ENCODE measurements at places on chromosomes 12 and 14. TPM values are rescaled to one million over a fixed set of nuclear protein-coding genes. Genes with fewer than 3 reads are reported as not detected.

Gene STXBP6
- 11.7 TPM for total RNA-seq

GRCh38 chr14:95196268-95196667, 38.9 kb upstream of the DICER1 start:
- peaks cover 33% of the 10 kb centered on the region for H3K4me1 ChIP-seq
- H3K27ac ChIP-seq = peak overlapping the region; percentile 97
- peaks cover 4% of the 10 kb centered on the region for H3K36me3 ChIP-seq
- no peaks in the 10 kb centered on the region for H3K27me3 ChIP-seq

DNA sequence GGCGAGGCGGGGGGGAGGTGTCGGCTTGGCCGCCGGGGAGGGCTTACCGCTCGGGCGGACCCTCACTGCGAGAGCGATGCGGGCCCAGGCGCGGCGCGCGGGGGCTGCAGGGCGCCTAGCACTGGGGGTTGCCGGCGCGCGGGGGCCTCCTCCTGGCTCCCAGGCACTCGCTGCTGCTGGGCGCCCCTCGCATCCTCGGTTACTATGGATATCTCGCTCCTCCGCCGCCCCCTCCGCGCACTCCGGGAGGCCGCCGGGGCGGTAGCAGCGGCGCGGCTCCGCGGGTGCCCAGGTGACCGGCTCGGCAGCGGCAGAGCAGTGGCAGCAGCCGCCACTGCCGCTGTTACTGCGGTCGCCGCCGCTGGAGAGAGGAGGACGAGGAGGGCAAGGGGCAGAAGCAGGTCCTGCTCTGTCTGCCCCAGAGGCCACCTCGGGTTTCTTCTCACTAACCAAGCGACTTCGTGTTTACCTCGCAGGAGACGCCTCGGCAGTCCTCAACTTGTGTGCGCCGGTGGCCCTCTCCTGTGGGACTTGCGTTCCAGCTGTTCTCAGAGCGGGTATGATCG, 250.1 kb downstream of the APAF1 start:
- H3K27me3 ChIP-seq = peaks cover 53% of the 10 kb centered on the region
- H3K27ac ChIP-seq = no peak overlapping the region
- DNase-seq = peak; percentile 33
- H3K4me1 ChIP-seq = peaks cover 10% of the 10 kb centered on the region
- H3K4me3 ChIP-seq = peak overlapping the region; percentile 67

Gene FOXA1
- 196 TPM for total RNA-seq

Gene SERPINA4
- 5.9 TPM for total RNA-seq

Gene TAPBPL
- 2.4 TPM for total RNA-seq

Data from progenitor cell of endocrine pancreas (in vitro differentiated cells).